Stimulated activated CD8-positive, alpha-beta memory T cell treated with anti-CD3 and anti-CD28 coated beads, Interleukin-15, amount 100 ng/mL, for 24 hours (primary cell): ENCODE measurements at places on chromosomes 1 and 21.

DNA sequence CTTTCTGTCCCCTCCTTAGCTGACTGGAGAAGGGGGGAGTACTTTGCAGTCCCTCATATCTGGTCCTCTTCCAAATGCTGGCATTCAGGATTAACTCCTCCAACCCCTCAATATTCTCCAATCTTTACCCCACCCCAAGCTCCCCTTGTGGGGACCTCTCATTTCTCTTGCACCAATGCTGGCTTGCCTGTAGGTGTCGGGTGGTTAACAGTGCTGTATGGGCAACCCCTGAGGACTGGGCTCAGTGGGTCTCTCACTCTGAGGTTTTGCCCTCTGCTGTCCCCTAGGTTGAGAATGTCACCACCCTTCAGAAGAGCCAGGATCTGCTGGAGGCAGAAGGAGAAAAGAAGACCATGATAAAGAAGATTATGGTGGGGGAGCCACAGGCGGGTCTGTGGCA, 27.0 kb downstream of the MROH7 start:
- no peak for DNase-seq

- no peak for DNase-seq
Measured at GRCh38 chr1:22681556-22682276, 28.7 kb downstream of the C1QB start.

DNA sequence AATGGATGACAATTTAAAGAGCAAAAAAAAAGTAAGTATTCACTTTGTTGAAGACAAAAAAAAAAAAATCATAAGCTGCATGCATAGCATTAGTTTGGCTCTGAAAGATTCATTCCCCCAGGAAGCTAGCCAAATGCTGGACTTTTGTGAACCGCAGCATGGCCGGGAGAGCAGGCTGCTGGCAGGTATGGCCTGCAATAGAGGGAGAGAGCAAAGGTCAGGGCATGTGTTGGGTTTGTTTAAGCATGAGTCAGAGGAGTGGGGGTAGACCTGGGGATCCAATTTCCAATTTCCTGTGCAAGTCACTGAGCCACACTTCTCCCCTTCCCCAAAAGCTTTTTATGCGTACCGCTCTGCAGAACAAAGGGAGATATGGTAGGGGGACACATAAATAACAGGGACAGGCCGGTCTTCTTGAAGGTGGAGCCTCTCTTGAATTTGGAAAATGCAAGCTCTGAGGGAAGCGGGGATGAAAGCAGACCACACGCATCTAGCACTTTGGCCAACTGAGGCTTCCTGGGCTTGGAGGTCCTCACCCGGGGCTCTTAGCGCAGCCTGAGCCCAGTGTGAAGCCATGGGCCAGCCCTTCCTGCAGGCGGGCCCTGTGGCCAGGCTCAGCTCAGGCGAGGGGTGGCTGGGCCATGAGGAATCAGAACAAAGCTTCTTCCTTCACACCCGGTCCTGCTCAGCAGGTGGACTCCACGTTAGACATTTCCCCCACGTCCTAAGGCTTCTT, 171.1 kb downstream of the TOMM20 start:
- no peak for DNase-seq

GRCh38 chr1:41442697-41443251, 41.7 kb downstream of the EDN2 start:
- DNase-seq, result no peak

- no peak for DNase-seq
Measured at GRCh38 chr1:203035111-203036000, 9.1 kb downstream of the PPFIA4 start.

GRCh38 chr21:19566975-19567374, 1163.4 kb upstream of the TMPRSS15 start:
- DNase-seq, result no peak

- DNase-seq, result no peak
Measured at GRCh38 chr1:3912809-3913685, 13.0 kb upstream of the C1orf174 start.

DNA sequence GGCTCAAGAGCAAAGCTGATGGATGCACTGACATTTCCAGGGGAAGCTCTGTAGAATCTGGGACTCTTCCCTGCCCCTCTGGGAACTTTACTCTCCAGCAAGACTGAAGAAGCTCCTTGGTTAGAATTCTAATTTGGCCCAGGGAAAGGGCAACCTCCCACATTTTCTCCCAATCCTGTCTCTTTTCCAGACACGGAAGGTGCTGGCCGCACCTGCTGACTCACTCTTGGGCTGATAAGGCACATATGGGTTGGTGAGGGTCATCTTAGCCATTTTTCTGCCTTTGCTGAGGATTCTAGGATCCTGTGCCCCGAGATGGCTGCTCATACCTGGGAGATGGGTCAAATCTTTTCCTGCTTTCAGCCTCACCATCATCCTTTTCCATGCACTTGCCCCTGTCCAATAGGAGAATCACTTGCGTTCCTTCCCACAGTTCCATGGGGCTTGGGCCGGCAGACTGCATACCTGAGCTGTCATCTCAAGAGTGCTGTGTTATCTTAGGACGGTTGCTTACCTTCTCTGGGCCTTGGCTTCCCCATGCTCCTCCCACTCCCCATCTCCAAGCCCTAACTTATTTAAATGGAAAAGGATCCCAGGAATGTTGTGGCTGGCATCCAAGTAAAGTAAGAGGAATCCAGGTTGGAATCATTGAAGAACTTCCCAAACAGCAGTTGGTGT, 1.3 kb downstream of the TINAGL1 start:
- DNase-seq, result no peak

DNA sequence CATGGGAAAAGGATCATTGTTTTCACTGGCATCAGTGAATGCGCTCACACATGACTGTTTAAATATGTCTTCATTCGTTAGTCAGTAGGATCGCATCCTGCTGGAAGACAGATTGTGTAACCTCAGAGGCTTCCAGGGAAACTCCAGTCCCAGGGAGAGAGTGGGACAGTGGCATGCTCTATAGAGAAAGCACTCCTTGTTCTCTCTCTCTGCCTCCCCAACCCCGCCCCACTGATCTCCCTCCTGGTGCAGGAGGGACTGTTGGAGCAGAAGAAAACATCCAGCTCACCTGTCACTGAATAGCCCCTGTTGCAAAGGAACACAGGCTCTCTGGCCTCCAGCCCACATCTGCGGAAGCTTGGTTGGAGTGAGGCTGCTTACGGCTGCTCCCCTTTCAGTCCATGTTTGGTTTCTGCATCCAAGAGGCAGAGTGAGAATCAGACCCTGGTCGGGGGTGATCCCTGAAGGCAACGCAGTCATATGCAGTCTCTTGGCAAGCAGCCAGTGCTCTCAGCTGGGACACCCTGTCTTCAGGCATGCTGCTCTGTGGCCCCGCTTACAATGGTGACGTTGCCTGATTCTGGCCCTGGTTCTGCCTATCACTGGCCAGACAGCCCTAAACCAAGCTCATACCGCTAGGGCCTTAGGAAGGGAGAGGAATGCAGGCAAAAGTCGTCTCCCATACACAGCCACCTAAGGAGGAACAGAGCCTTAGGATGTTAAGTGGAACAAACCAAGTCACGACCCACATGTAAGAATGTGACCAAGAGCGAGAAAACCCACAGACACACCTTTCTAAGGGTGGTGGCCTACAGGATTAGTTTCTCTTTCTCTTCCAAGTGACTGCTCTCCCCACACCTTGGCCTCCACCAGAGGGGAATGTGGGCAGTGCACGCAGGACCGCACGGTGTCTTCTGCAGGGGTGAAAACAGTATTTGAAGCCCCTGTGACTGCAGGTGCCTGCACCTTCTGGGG, 39.7 kb downstream of the BACE2 start:
- no peak for DNase-seq

DNA sequence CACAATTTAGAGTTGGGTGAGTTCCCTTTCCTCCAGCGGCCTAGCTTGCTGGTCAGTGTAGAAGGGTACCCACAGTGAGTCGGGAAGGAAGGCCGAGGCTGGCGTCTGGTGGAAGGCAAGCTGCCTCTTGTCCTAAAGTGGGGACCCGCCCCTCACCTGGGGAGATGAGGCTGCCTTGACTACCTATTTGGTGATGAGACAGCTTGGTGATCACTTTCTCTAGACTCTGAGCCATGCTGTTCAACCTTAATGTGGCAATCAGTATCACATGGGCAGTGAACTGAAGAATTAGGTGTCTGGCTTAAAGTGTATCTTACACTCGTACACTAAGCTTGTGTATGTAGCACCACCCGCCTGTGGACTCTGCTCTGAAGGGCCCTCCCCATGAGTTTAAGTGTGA, 100.7 kb downstream of the COLGALT2 start:
- no peak for DNase-seq

GRCh38 chr1:33089457-33089856, 8.5 kb downstream of the AZIN2 start:
- no peak for DNase-seq

- DNase-seq, result no peak
Measured at GRCh38 chr1:219188331-219188803, 14.7 kb downstream of the LYPLAL1 start.

DNA sequence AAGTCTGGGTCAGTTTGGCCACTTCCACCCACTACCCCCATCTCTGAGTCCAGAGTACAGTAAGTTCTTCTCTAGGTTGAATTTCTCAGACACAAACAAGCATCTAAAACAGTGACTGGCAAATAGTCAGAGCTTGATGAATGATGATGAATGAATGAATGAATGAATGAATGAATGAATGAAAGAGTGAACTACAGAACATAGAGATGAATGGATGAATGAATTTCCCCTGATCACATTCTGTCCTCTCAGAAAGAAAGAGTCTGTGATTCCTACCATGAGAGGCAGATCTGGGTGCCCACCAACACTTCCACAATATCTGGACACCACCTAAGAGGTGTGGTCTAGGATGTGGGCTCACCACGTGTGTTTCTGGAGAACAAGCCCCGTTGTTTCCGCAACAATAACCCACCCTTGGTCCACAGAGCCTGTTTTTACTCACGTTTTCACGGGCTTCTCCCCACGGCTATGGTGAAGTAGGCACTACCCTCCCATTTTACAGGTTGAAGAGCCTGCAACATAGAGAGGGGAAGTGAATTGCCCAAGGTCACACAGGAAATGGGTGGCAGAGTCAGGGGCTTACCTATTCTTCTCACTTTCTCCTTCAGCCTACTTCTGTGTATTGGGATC, 40.2 kb upstream of the IFFO2 start:
- no peak for DNase-seq

- no peak for DNase-seq
Measured at GRCh38 chr1:199954699-199955098, 72.8 kb upstream of the NR5A2 start.

DNA sequence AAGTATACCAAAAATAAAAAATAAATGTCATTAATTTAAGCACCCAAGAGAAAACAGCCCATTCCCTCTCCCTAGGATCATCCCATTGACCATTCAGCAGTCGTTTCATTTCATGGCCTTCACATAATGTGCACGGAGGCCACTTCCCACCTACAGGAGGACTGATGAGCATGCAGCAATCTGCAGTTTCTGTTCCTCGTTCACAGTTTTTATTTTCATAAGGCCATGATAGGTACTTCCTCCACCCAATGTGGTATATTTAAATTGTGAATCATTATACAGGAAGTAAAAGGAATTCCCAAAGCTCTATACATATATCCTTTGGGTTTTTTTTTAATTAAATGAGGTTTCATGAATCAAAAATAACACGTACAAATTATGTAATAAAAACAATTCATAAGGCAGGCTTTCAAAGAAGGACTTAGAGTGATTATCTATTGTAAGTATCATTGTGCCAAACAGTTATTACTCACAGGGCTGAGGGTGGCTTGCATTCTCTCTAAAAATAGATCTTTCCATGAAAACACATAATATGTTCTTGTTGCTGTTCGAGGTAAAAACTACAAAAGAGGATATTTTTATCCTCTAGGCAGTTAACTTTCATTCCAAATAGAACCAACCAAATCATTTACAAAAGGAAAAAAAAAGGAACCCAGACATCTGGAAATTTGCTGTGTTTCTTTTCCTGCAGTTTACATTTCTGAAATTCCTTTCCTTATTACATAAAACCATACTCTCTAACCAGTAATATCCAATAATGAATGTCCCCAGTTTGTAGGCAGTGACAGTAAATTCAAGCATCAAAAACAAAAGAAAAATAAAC, 27.5 kb upstream of the SLC44A3 start:
- no peak for DNase-seq

DNA sequence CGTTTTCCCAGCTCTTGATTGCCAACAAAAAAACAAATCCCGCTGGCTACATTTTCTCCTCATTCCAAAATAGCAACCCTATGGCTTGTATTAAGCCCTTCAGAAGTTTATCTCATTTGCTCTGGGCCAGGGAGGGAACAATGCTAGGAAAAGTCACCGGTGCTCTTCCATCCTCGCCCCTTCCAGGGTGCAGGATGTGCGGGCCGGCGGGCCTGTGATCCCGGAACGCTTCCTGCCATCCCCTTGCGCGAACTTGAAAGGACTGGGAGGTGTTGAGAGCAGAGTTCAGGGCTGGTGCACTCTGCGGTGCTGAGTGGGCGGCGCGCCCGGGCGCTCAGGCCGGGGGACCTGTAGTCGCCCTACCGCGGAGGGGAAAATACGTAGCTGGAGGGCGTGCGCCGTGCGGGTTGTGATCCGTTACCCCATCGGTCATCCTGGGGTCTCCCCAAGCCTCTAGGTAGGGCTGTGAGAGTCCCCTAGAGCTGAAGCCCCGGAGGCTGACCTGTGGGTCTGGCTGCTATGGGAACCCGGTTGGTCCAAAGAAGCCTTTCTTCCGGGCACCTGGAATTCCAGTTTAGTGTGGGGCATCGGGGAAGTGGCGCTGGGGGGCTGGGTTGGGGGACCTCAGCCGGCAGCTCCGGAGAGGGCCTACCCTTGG, 13.1 kb downstream of the NR5A2 start:
- no peak for DNase-seq

GRCh38 chr1:6860401-6860800, 75.1 kb downstream of the CAMTA1 start:
- no peak for DNase-seq

DNA sequence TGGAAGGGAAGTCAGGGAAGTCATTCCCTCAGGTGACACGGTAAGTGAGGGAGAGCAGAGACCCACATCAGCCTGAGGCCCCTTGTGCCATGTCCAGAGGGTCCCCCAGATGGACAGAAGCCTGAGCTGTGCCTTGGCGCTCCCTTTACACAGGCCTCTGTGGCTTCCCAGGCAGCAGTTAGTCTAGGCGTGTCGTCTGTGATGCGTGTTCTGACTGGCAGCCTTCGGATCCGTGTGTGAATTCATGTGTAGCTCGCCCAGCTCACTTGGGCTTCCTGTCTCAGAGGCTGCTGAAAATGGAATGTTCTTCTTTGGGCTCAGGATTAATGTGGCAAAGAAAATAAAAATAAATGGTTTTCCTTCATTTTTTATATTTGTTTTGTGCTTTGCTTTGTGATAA, 28.3 kb downstream of the PRMT2 start:
- DNase-seq, result no peak

GRCh38 chr1:235259133-235259778, 68.7 kb downstream of the ARID4B start:
- no peak for DNase-seq

- peak; percentile 13 for DNase-seq
Measured at GRCh38 chr1:9909234-9910046, 629 bp downstream of the CTNNBIP1 start.

GRCh38 chr21:36738489-36739126, 39.7 kb downstream of the SIM2 start:
- DNase-seq, result no peak

DNA sequence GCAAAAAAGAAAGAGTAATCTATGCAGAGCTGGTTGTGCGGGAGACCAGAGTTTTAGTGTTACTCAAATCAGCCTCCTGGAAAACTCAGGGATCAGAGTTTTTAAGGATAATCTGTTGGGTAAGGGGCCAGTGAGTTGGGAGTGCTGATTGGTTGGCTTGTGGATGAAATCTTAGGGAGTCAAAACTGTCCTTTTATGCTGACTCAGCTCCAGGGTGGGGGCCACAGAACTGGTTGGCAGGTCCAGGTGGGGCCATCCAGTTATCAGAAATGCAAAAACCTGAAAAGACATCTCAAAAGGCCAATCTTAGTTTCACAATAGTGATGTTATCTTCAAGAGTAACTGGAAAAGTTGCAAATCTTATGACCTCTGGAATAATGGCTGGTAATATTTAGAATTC, 3.3 kb downstream of the EXTL2 start:
- no peak for DNase-seq
